T-helper 1 cell (primary cell): ENCODE measurements at places on chromosomes 7 and 10.

DNA sequence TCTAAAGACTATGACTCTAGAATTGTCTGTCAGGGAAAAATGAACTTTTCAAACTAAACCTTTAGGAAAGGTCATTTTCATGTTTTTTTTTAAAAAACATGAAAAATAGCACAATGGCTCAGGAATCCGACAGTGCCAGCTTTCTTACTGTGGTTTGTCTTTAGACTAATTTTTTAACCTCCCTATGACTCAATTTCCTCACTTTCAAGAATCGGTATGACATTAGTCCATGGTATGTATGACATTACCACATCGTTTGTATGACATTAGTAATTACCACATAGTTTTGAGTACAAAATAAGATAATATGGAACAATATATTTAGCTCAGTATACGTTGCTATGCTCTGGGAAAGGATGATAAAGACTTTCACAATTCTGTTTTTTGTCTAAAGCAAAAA, 383.2 kb downstream of the PTPRN2 start:
- no peak for DNase-seq

GRCh38 chr7:85805249-85805648, 618.4 kb upstream of the SEMA3D start:
- no peak for DNase-seq

GRCh38 chr7:77800158-77800557, 1.6 kb downstream of the PHTF2 start:
- DNase-seq, result no peak

- DNase-seq, result no peak
Observed at GRCh38 chr10:50334273-50334672, 83.0 kb upstream of the ASAH2 start.

- no peak for DNase-seq
Observed at GRCh38 chr7:94231305-94231704, 163.4 kb upstream of the COL1A2 start.

DNA sequence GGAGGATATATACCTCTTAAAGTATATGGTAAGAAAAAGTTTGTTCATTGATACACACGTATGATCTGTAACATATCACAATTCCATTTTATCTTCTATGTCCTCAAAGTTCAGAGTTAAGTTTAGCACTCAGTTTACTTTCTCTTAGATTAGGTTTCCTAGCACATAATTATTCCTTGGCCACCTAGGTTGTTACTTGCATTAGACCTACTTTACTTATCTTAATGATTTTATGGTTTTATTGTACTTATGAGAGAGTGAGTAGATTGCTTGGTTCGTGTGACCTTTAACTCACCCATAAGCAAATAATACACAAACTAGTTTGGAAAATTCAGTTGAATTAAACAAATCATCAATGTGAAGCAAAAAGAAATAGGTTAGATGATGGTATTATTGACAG, 33.9 kb upstream of the SP4 start:
- no peak for DNase-seq

DNA sequence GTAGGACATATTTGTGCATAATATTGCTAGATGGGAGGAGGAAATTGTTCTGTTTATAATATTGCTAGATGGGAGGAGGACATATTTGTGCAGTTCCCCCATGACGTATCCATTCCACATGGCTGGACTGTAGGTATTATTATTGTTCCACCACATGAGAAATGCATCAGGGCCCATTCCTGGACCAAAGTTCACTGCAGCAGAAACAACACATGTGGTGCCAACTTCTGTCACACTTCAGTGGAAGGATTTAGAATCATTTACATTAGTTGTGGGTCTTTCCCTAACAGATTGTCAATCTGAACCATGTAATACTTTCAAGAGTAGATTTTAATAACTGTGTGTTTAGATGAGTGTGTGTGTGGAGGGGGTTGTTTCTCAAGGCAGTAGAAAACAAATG, 32.7 kb upstream of the MACC1 start:
- no peak for DNase-seq

DNA sequence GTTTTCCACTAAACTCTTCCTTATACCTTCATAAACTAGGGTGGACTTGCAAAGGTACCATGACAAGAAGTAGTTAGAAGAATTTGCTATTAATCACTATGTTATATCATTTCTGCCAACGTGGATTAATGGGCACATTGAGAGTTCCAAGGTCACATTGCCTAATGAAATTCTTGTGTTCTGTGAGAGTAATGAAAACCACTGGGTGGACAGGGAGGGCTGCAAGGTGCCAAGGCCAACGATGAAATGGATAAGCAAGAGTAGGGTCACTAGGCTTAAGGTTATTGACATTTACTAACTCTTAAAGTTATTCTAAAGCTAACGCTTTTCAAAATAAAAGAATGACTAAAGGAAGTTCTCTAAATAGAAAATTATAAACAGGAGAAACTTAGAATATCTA, 6.6 kb upstream of the ABCB4 start:
- no peak for DNase-seq

GRCh38 chr7:2437136-2437535, 33.7 kb downstream of the CHST12 start:
- DNase-seq, result no peak

GRCh38 chr10:110779489-110779888, 92.2 kb upstream of the PDCD4 start:
- DNase-seq, result no peak

GRCh38 chr7:43461349-43462024, 121.4 kb upstream of the STK17A start:
- no peak for DNase-seq

GRCh38 chr7:48035301-48035966, at the start of gene C7orf57:
TSS of gene C7orf57 (plus strand) at chr7:48035543. CDS start at chr7:48036309, 766 bp downstream.
- peak; percentile 76 for DNase-seq

DNA sequence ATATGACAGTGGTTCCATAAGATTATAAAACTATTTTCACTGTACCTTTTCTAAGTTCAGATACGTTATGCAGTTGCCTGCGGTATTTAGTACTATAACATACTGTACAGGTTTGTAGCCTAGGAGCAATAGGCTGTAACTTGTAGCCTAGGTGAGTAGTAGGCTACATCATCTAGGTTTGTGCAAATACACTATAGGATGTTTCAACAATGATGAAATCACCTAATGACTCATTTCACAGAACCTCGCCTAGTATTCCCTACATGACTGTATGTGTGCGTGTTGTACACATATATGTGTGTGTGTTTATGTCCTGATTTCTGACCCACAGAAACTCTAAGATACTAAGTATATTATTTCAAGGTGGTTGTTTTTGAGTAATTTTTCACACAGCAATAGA, 139.0 kb downstream of the HERPUD2 start:
- no peak for DNase-seq

DNA sequence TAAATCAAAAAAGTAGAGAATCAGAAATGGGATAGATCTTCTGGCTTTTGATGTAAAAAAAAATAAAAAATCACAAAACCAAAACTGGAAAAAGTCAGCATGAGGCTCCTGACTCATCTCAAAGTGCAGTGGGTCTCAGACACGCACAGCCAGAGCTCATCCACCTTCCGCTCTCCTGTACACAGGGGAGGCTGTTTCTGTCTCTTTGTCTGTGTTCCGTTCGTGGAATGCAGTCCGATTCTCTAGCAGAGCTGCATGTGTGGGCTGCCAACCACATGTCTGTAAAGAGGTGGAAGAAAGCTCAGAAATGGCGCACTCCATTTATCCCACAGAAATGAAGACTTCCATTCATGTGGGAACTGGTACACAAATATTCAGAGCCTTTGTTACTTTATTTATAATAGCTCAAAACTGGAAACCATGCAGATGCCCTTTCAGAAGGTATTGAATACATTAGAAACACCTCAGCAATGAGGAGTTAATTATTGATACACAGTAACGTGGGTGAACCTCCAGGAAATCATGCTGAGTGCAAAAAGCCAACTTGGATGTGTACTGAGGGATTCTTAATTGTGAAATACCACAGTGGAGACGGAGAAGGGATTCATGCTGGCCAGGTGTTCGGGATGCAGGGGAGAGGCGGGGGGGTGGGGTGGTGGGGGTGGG, 123.3 kb downstream of the TRRAP start:
- no peak for DNase-seq

- DNase-seq, result no peak
Observed at GRCh38 chr10:127195571-127196281, 665 bp downstream of the INSYN2A start.

DNA sequence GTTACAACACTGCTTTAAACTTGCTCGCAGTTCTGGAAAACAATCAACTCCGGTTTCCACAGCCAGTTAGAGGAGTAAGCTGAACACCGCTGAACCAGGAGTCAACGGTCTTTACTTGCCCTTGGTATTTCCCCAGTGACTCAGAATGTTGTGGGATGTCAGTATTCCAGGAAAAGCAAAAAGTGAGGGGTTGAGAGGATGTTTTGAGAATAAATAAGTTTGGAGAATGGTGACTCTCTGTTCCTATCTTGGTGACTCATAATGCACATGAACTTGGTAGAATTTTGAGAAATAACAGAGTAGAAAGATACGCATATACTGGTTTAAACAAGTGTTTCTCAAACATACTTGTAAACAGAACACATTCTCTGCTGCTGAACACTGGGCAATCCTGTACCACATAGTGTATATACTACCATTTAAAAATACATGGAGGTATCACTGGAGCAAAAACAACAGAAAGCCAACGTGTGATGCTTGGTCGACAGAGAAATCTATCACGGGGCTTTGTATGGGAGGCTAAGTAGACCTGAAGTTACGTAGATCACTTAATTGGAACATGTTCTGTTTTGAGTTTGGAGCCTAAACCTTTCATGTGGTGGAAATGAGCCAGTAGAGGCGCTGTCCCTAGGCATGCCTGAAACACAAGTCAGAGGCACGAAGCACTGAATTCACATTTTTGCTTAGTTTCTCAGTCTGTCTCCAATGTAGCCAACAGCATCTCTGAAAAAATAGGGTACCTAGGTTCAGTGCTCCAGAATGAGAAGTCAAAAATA, 534.3 kb downstream of the PARD3 start:
- DNase-seq, result no peak

DNA sequence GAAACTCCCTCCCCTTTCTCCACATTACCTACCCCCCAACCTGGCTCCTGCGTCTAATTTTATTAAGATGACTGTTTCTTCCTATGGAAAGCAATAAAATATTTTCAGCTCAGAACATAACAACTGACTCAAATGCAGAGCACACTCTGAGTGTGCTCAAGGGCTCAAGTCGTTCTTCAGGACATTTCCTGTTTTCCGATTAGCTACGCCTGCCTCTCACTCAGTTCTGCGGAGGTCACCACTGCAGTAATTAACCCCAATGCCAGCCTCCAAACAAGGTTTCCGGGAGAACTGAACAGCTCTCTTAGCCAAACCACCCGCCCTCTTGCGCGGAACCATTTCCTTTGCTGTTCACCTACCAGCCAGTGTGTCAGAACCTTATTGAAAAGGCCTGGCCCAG, 19.3 kb downstream of the MYOF start:
- no peak for DNase-seq

DNA sequence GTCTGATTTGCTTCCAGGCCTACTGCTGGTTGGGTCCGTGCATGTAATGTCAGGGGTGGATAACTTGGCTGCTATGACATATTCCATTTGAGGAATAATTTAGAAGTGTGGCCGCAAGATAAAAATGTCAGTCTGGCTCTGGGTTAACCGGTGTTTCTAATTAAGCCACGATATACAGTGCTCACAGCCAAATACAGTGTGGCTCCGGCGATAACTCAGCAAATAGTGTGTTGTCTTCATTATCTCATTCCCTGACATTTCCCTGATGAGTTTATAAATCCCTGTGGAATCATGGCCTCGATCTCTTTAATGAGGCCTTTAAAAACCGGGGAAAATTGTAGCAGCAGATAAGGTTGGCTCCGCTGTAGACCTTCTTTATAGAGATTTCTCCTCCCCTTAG, 1125.0 kb downstream of the TYW1 start:
- DNase-seq, result no peak

GRCh38 chr10:71080381-71081228, 131.8 kb upstream of the UNC5B start:
- no peak for DNase-seq

- no peak for DNase-seq
Observed at GRCh38 chr7:30411897-30412296, 66.7 kb downstream of the NOD1 start.

DNA sequence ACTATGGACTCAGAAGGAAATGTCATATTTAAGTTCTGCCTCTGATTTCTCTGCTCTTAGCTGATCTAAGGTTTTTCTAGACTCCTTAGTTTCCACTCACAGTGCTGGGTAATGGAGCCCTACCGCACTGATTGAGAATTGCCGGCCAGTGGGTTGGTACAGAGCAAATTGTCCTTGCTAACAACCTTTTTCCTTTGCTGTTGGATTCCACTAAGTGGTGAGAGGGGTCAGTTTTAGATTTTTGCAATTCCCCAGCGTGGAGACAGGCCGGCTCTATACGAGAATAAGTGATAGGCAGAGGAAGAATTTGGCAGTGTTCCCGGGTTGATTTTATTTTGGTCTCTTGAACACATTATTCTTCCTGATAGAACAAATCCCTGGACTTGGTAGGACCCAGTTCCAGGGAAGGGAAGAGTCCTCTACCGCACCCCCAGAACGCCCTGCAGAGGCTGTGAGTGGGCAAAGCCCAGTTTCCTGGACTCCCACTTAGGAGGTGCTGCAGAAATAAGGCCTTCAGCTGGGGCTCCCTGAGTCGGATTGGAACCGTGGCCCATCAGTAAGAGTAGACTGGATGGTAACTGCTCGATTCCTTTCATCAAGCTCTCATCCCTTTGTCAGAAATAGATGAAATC, 3.0 kb upstream of the NRP1 start:
- DNase-seq, result no peak

- DNase-seq, result no peak
Observed at GRCh38 chr7:20696803-20697333, 81.4 kb downstream of the ABCB5 start.

DNA sequence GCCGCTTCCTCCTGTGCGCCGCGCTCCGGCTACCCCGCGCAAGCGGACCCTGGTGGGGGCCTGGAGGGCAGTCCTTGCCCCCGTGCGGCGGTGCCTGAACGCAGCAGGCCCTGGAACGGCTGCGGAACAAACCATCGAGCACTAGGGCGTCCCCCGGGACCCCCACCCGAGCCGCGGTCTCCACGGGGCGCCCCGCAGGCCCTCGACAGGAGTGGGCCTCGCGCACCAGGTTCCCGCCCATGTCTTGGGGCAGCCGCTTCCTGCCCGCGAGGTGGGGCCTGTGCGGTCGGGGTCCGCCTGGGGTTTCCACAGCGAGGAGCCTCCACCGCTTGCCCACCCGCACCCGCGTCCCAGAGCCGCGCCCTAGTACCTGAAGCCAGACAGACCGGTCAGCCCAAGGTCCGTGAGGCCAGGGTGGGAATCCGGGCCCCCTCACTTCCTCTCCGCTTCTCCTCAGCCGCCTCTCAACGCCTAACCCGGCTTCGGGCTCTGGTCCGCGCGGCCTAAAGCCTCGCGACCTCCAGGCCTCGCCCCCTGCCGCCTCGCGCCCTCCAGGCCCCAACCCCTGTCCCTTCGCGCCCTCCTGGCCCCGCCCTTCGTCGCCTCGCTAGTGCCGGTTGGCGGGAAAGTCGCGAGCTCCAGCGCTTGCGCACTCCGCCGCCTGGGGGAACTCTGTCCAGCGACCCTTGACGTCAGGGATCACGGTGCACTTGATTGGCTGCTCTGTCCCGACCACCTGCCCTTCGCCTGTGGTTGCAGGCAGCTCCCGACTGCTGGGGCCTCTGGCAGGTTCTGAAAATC, 7.0 kb upstream of the GBX1 start:
- DNase-seq, result peak; percentile 10
